ENCODE measurements at places on chromosomes 3 and 15.
A peak's percentile ranks its signal among the peaks of the same experiment; 100 is the strongest.

- DNase-seq = no peak
These were observed 641.9 kb downstream of the OTOL1 start for GRCh38 chr3:162138509-162138908.

GRCh38 chr3:10310578-10310977, 10.3 kb downstream of the SEC13 start:
- no peak for DNase-seq

GRCh38 chr3:24687671-24688070, 193.0 kb upstream of the THRB start:
- no peak for DNase-seq

DNA sequence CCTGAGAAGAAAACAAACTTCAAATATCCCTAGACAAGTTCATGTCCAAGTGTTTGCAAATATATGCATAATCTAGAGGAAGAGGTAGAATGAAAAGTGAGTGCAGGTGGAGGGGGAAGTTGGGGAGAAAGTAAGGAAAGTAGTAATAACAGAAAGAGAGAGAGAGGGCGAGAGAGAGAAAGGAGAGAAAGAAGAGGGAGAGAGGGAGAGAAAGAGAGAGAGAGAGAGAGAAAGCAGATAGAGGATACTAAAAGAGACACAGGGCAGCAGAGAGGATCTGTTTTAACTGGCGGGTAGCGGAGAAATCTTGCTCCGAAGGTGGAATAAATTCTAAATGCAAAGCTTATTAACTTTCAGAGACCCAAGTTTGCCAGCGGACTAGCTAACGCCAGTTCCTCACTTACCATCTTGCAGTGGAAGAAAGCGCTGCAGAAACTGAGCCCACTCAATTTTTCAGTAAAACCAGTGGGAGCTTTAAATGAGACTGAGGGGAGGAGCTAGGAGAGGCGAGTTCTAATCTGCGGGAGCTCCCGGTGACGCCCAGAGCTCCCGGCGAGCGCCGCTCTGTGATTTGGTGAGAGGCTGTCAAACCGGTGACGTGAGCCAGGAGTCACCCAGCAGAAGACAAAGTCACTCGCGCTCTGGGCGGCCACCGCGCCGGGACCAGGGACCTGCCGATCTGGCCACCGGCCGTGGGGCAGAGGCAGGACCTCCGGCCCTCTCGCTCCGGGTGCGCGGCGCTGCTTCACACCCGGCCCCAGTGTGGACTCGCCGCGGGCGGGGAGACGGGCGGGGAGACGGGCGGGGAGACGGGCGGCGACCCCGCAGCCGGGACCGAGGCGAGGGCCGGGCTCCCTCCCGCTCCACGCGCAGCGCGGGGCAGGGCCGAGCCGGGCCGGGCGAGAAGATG, at the start of gene GMNC:
GMNC (minus strand) TSS at position 486 of the 910 bp plus-strand sequence; CDS start at position 407, 79 bp downstream.
- DNase-seq = no peak

DNA sequence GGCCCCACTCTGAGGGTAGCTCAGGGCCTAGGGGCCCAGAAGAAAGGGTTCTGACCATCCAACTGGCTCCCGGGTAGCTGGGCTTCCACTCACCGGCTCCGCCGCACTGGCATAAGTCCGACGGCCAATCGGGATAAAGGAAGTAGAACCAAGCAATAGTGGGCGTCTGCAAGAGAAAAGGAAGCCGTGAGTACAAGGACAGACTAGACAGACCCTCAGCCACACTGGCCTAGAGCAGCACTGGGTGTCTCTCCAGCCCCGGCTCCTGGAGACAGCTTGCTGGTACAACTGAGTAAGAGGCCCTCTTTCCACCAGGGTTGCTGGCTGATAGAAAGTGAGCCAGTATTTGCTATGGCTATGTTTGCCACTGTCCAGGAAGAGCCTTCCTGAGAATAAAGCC, 22.4 kb downstream of the BDH1 start:
- DNase-seq = no peak

DNA sequence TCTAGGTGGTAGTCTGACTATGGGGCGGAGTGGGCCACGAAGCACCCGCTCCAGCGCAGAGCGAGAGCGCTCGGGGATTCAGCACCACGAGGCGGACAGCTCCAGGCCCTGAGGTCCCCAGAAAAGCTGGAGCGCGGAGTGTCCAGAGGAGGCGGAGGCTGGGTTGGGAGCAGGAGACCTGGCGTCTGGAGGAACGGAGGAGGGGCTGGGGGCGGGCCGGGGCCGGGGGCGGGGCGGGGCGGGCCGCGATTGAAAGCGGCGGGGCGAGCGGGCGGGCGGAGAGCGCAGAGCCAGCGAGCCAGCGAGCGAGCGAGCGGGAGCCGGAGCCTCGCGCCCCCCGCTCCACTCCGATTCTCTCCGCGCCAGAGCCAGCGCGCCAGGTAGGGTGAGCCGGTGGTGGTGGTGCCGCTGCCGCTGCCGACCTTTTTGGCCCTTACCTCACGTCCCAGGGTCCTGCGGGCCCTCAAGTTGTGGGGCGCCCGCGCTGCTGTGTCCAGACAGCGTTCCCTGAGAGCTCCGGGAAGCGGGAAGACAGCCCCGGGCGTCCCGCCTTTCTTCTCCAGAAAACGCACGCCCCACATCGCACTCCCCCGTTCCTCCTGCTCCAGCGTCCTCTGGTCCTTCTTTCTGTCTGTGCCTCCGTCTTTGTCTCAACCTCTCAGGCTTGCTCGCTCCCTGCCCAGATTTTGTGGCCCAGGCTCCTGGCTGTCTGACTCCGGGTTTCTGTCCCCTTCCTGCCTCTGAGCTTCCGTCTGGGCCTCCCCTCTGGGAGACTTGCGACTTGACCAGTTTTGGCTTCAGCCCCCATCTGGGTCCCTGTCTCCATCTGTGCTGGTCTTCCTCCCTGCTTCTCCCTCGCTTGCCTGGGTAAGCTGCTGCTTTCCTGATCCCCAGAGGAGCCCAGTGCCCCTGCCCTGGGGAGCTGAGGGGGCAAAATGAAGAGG, at the start of gene GRM2:
GRM2 (plus strand) TSS at position 281 of the 944 bp plus-strand sequence. CDS start 1,916 bp downstream, outside the sequence.
- no peak for DNase-seq

- no peak for DNase-seq
These were observed 6.8 kb downstream of the STOML1 start for GRCh38 chr15:73985101-73985873.

GRCh38 chr15:52787549-52788098, 2.5 kb downstream of the ONECUT1 start:
- DNase-seq = no peak

GRCh38 chr15:65885668-65886218, 16.5 kb downstream of the RAB11A start:
- no peak for DNase-seq

DNA sequence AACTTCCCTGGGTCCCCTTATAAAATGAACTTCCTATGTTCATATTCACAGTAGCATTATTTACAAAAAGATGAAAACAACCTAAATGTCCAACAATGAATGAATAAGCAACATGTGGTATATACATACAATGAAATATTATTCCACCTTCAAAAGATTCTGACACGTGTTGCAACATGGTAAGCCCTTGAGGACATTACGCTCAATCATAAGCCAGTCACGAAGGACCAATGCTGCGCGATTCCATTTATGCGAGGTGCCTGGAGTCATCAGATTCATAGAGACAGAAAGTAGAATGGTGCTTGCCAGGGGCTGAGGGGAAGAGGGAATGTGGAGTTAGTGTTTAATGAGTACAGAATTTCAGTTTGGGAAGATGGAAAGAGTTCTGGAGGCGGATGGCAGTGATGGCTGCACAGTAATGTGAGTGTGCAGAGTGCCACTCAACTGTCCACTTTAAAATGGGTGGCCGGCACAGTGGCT, 88.8 kb upstream of the ALDH1A3 start:
- DNase-seq = no peak

DNA sequence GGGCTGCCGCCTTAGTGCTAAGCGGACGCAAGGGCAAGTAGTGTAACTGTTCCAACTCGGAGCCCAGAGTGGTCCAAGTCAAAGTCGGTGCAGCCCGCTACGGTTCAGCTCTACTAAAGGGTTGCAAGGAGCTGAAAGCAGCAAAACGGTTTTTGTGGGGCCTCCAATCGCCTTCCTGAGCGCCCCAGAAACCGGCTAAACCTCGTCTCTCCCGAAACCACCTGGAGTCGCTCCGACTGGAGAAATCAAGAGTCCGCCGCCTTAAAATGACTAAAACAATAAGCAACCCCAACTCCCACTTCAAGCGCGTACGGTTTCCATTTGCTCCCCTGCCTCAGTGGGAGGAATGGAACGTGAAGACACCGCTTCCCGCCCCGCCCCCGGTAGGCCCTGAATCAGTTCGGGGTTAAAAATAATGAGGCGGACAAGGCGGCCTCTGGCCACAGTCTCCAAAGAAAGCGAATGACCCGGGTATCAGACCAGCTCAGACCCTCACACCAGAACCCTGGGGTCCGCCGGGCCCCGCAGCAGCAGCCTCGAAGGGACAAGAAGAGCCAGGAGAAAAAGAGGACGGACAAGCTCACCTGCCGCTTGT, 401 bp downstream of the SEC11A start:
- DNase-seq = no peak

GRCh38 chr3:23663246-23663645, 142.5 kb upstream of the UBE2E1 start:
- no peak for DNase-seq

DNA sequence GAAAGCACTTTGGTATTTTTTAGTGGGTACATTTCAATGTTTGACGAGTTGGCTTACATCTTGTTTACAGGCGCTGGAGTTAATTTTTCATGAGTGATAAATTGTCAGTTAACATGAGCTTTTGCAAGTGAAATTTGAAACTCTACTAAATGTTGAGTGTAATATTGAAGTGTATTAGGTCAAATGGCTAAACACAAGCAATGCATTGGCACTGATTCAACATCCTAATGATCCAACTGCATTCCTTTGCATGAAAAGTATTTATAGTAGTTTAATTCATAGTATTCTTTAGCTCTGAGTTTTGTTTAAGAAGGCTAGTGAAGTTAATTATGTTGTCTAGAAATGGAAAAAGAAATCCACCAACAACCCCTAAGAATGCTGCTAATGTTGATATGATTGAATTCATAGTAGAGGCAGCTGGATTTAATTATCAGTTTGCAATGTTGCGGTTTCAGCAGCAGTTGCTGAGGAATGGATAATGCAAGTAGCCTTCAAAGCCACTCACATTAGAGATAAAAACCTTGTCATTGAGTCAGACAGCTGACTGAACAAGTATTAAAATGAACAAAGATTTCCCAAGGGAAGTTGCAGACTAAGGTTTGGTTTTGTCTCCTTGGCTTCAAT, 245.6 kb upstream of the GOLIM4 start:
- no peak for DNase-seq

- DNase-seq = no peak
These were observed 36.5 kb upstream of the SPTBN5 start for GRCh38 chr15:41930221-41930866.

- DNase-seq = no peak
These were observed 147.2 kb upstream of the WNT5A start for GRCh38 chr3:55634345-55634744.

- DNase-seq = no peak
These were observed 450.5 kb downstream of the ZPLD1 start for GRCh38 chr3:102885289-102885688.

GRCh38 chr15:85689729-85690128, 105.0 kb downstream of the KLHL25 start:
- DNase-seq = peak; percentile 39

GRCh38 chr15:51737522-51738305, at the start of gene LYSMD2:
LYSMD2 (minus strand) TSS chr15:51737655; CDS start chr15:51737622, 33 bp downstream.
- peak; percentile 59 for DNase-seq

GRCh38 chr3:140250010-140250855, 315.2 kb downstream of the CLSTN2 start:
- DNase-seq = no peak

- DNase-seq = no peak
These were observed 106.5 kb upstream of the SLC4A7 start for GRCh38 chr3:27590437-27591298.
